CD4-positive, alpha-beta T cell (primary cell): ENCODE measurements at places on chromosomes 13 and 19. TPM values are rescaled to one million over a fixed set of nuclear protein-coding genes. Genes with fewer than 3 reads are reported as not detected.

The PPP1R13L gene
- 1.5 TPM for total RNA-seq

The CRB3 gene
- 9.4 TPM for total RNA-seq

DNA sequence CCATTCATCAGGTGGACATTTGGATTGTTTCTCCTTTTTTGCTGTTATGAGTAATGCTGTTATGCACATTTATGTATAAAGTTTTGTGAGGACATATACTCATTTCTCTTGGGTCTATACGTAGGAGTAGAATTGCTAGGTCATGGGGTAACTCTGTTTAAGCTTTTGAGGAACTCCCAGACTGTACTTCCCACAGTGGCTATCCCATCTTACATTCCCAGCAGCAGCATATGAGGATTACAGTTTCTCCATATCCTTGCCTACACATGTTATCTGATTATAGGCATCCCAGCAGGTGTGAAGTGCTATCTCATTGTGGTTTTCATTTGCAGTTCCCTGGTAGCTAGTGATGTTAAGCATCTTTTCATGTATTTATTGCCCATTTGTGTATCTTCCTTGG, 5.9 kb downstream of the ZSCAN22 start:
- H3K4me1 ChIP-seq: peaks cover 4% of the 10 kb centered on the region
- H3K4me3 ChIP-seq: no peak overlapping the region
- H3K27ac ChIP-seq: no peak overlapping the region
- no peak for DNase-seq

GRCh38 chr19:1612114-1613086, 7.1 kb upstream of the UQCR11 start:
- no peak overlapping the region for H3K27ac ChIP-seq
- no peaks in the 10 kb centered on the region for H3K27me3 ChIP-seq
- peaks cover 42% of the 10 kb centered on the region for H3K36me3 ChIP-seq
- peaks cover 36% of the 10 kb centered on the region for H3K4me1 ChIP-seq

- H3K4me3 ChIP-seq: no peak overlapping the region
- no peaks in the 10 kb centered on the region for H3K27me3 ChIP-seq
- peak overlapping the region; percentile 28 for H3K27ac ChIP-seq
- DNase-seq: no peak
- peaks cover 90% of the 10 kb centered on the region for H3K4me1 ChIP-seq
- H3K36me3 ChIP-seq: peaks cover 6% of the 10 kb centered on the region
These were observed 41.7 kb downstream of the ELL start for GRCh38 chr19:18480006-18480691.

DNA sequence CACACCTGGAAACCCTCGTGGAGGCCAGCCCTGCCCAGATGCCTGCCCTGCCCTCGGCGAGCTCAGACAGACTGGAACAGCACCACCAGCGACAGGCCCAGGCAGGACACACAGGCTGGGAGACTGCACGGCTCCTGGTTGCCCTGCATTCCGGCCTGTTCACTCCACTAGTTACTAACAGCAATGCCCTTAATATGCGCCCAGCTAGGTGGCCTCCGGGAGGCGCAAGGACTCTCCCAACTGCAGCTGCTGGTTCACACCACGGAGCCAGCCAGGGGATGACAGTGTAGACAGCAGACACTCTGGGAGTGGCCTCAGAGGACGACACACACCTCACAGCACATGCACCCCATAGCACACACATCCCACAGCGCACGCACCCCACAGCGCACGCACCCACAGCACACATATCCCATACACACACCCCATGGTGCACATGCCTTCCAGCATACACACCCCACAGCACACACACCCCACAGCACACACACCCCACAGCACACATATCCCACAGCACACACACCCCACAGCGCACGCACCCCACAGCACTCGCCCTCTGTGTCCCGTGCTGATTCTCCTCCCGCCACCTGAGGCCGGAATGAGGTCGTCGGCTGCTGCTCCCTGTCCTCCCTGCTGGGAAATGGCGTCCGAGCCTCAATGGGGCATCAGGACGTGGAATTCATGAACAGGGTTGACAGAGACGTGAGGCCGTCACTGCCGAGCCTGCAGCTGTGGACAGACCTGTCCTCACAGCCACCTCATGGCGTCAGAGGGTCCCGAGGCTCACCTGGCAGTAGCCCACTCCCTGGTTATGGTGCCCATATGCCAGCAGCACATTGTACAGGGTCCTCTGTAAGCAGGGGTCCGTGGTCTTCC, 13.6 kb downstream of the GRTP1 start:
- no peaks in the 10 kb centered on the region for H3K27me3 ChIP-seq
- H3K36me3 ChIP-seq: no peaks in the 10 kb centered on the region
- no peak overlapping the region for H3K27ac ChIP-seq
- DNase-seq: no peak
- H3K4me1 ChIP-seq: no peaks in the 10 kb centered on the region
